Fibroblast of skin of left biceps (primary cell): ENCODE measurements at places on chromosomes 7 and 10.
A peak's percentile ranks its signal among the peaks of the same experiment; 100 is the strongest.

DNA sequence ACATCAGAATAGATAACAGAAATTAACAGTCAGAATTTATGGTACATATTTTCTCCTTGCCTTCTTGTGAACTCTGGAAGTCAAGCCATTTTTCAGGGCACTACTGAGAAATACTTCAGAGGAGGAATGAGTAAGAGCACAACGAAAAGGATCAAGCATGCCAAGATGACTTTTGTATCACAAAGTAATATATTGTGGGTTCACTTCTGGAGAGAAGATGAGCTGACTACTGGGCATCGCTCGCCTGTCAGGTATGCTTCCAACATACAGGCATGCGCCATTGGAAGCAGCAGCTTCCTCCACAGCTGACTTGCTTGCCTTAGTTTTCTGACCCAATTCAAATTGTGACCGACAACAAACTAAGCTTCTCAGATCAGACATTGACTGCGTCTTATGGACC is 137.3 kb downstream of the VTI1A start:
- no peak for DNase-seq

DNA sequence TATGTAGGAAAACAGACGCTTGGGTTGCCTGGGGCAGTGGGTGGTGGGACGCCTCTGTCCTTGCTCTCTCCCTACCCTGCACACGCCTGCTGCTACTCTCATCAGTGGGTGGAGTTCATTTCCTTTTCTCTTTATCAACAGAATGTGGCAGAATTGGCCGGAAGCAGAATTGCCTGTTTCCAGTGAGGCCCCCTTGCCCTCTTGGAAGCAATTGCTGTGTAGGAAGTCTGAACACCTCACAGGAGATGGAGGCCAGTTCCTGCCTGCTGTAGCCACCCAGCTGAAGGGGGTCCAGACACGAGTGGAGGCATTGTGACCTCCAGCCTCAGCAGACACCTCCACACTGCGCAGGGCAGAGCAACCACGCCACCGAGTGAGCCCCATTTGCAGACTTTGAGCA is 331.6 kb upstream of the ZNF32 start:
- DNase-seq: no peak

GRCh38 chr7:20284771-20285143 is 45.9 kb upstream of the ITGB8 start:
- no peak for DNase-seq

GRCh38 chr10:73577788-73578187 is 13.4 kb downstream of the USP54 start:
- DNase-seq: no peak

DNA sequence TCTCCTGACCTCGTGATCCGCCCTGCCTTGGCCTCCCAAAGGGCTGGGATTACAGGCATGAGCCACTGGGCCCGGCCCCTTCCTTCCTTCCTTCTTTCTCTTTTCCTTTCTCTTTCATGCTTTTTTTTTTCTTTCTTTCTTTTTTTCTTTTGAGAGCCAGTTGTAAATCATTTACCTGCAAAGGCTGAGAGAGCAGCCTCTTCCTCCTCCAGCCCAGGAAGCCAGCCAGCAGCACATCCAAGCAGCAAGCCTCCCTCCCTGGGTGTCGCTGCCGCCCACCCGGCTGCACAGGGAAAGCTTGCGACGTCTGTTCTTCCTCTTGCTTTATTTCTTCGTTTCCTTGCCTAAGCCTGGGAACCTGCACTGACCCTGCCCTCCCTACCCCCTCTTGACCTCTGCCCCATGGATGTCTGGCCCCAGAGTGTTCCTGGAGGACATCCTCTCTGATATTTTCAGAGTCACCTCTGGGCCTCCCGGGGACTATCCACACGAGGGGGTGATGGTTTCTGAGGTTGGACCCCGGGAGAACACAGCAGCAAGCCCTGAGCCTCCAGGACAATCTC is 62.8 kb upstream of the MYL10 start:
- DNase-seq: no peak

DNA sequence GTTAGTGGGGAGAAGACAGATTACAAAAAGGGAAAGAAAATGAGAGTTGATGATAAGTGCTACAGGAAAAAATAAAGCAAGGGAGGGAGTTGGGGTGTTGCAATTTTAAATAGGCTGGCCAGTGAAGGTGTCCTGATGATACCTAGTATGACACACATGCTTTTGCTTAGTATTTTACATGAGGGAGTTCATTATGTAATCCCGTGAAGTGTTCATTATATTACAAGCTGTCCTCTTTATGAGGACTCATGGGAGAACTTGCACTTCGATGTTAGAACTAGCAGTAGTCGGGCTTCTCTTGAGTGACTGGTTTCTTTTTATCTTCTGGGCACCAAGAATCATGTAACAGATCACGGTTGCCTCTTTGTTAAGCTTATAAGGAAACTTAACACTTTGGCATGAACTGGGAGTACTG is 102.3 kb upstream of the MTPN start:
- no peak for DNase-seq

- no peak for DNase-seq
These were observed 406.9 kb upstream of the PRKCQ start for GRCh38 chr10:6986927-6987326.

- DNase-seq: no peak
These were observed 80.0 kb downstream of the CELF2 start for GRCh38 chr10:11097686-11098085.

DNA sequence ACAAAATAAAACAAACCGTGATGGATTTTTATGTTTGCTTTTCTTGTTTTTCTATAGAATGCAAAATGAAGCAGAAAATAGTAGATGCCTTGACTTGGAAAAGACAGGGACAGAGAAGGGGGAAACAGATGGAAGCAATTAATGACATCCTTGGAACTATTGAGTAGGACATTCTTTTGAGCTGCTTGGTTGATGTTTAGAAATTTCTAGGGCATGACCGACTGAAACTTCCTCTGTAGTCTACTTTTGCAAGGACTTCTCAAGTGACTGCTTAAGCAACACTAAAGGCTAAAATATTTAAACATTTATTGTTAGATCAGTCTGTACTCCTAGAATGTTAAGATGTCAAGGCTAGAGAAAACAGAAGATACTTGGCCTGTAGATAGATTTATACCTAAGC is 49.4 kb downstream of the VCL start:
- peak; percentile 80 for DNase-seq

- DNase-seq: no peak
These were observed 69.7 kb upstream of the FZD8 start for GRCh38 chr10:35711615-35712411.

- DNase-seq: no peak
These were observed 73.3 kb downstream of the MCU start for GRCh38 chr10:72765051-72765745.

- no peak for DNase-seq
These were observed 27.5 kb downstream of the ELMO1 start for GRCh38 chr7:37420946-37421695.

DNA sequence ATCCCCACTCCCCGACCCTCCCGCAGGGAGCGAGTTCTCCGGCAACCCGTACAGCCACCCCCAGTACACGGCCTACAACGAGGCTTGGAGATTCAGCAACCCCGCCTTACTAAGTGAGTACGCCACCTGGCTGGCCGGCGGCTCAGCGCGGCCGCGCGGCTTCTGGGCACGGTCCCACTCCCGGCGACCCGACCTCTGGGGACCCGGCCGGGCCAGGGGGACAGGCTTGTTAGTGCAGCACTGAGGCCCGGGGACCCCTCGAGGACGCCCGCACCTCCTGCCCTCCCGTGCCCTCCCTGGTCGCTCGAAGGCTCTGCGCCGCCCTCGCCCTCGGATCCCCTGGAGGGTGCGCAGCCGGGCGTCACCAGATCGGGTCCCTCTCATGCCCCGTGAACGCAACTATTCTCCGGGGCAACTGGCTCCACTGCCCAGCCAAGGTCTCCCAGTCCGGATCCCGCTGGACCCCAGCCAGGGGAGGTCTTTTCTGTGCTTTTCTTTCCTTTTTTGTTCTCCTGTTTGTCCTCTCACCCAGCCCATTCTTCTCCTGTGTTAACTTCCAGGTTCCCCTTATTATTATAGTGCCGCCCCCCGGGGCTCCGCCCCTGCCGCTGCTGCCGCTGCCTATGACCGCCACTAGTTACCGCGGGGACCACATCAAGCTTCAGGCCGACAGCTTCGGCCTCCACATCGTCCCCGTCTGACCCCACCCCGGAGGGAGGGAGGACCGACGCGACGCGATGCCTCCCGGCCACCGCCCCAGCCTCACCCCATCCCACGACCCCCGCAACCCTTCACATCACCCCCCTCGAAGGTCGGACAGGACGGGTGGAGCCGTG is 81.8 kb downstream of the PAX2 start:
- no peak for DNase-seq

DNA sequence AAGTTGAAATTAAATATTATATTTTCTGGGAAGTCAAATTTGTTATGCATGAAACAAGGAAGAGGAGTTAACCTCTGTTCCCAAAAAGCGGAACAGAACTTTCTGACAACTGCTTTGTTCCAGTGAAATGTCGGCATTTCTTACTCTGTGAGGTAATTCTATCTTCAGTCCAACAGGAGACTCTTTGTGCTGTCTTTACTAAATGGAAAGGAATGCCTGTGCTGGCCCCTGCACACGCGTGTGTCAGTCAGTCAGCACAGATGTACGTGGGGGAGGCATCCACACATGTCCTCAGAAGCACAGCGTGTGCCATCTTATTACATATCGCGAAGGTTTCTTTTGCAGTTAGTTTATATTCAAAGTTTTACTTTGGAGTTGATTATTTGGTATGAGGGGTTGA is 37.5 kb downstream of the NET1 start:
- DNase-seq: peak; percentile 62

DNA sequence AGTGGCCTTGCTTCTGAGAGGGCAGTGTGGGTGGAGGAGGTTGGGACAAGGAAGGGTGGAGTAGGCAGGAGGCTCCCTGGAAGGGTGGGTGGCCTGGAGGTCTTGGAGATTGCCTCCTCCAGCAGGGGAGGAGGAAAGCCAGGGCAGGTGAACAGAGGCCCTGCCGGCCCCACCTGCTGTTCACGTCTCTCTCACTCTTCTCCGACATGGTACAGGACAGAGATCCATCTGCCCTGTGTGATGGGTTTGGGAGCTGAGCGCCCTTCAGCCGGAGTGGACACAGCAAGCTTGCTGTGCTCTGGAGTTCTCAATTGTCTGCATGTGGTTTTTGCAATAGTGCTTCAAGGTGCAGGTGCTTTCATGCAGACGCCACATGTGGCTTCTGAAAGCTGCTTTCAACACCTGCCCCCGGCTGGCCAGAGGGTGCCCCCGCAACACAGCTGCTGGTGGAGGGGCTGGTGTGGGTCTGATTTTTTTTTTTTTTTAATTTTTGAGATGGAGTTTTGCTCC is 82.8 kb upstream of the GNA12 start:
- no peak for DNase-seq

DNA sequence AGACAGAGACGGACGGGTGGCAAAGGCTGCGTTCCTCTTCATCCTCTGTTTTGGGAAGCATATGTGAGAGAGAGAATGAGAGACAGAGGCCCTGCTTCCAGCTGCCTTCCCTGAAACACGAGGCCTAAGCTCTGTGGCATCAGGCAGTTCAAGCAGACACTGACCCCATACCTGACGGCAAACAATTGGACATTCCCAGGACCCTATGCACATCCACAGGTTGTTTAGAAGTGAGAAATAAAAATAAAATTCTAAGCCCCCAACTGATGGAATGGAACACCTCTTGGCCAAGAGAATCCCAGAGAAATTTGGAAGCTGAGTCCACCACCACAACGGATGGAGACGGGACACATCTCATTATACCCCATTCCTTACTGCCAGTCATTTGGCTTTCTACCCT is 105.3 kb downstream of the CPXM2 start:
- no peak for DNase-seq

DNA sequence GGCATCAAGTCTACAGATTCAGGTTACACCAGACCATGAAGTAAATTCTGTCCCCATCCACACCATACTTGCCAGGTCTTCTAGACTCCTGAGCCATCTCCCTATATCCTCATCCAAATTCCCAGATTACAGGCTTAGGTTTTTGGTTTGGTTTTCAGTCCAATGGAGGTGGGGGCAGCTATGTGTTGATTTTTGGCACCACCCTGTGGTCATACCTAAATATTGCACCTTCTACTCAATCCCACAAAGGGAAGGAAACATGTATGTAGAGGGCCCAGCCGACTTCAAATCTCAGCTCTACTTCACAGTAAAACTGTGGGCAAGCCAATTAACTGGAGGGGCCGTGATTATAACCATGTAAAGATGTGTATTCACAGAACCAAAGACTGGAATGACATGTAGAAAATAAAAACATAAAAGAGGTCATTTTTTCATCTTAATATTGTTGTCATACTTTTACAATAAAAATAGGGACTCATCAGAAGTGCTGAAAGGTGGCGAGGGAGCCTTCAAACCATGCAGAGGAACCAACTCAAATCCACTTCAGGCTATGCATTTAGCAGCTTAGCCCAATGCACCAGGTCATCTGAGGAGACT is 19.8 kb downstream of the ERCC6 start:
- no peak for DNase-seq

- DNase-seq: no peak
These were observed 356.2 kb downstream of the RNLS start for GRCh38 chr10:88226891-88227290.

DNA sequence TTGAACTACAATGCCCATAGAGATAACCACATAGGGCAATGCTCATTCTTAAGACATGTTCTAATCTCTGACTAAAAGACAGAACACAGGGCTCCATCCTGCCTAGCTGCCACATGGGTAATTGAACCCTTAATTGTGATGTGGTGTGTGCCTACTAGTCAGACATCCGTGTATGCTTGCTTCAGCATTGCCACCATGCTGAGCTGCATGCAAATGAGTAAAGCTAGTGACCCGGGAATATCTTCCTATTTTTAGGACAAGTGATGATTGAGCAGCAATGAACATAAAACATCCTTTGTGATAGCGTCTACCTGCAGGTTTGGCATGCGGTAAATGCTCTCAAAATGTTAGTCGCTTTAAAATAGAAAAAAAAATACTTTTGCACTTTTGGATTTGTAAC is 115.8 kb downstream of the MAGI2 start:
- no peak for DNase-seq

GRCh38 chr7:79458796-79459195 is 5.3 kb upstream of the MAGI2 start:
- no peak for DNase-seq

DNA sequence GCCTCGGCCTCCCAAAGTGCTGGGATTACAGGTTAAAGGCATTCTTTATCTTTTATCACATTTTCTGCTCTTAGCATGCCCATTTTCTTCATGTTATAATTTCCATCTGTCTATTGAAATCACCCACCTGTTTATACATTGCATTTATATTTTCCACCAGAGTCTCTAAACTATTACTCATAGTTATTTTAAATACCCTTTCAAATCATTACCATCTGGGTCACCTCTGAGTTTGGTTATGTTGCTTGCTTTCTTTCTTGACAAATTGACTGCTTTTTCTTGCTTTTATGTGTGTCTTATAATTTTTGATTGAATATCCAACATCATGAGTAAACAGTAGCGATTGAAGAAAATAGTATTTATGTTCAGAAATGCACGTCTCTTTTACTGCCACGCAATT is 71.4 kb downstream of the TMEM270 start:
- no peak for DNase-seq
